ENCODE measurements at places on chromosomes 5 and 9. TPM values are rescaled to one million over a fixed set of nuclear protein-coding genes. Genes with fewer than 3 reads are reported as not detected.

The ABO gene
- total RNA-seq: not detected

The ADRA1B gene
- total RNA-seq: not detected

The ATP6V0E1 gene
- 109 TPM for total RNA-seq

The NIPBL gene
- total RNA-seq: 53.5 TPM

The ENG gene
- total RNA-seq: 4.2 TPM

The ZNF879 gene
- 3.9 TPM for total RNA-seq

The YIPF5 gene
- 34.2 TPM for total RNA-seq

The KLF9 gene
- 0.98 TPM for total RNA-seq

The PCDHB8 gene
- 0.92 TPM for total RNA-seq

The FBXO10 gene
- 15.4 TPM for total RNA-seq

GRCh38 chr5:122500245-122501088 lies 188.4 kb downstream of the SNCAIP start:
- DNase-seq: peak; percentile 54

GRCh38 chr5:17709011-17709710 lies 74.9 kb downstream of the TAF11L14 start:
- no peak for DNase-seq

DNA sequence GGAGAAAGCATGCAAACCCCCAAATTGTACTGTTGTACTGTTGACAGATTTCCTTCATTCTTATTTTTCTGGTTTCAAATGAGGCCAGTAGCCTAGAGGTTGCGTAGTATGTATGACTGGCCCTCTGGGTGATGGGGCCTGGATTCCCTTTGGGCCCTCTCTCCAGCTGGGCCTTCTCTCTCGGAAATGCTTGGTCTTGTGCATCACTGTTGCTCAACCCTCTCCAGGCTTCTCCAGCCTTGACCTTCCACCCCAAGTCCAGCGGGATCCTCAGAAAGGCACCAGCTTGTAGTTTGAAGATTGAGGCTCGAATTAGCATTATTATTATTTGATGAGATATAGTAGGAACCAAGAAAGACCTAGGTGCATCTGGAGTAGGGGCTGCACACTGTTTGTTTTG lies 87.0 kb downstream of the ANGPTL2 start:
- DNase-seq: no peak

DNA sequence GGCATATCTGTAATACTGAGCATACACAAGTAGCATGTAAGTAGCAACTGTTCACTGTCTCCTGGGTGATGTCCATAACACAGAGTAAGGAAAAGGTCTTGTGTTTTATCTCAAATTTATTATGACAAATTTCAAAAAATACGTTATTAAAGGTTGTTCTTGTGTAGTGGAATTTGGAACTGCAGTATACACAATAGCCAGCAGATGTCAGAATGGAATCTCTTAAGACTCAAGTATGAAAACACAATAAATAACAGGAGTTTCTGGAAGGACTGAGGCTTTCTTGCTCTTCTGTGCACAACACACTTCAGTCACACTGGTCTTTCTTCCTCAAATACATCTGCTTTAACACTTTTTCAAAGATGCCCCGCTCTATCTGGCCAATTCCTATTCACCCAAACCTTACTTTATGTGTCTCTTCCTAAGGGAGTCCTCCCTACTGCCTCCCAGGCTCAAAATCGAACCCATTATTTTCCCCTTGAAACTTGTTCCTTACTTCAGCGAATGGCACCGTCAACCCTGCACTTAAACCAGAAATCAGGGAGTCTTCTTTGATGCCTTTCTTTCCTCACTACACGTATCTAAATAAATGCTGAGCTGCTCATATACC lies 6.5 kb upstream of the FBXO10 start:
- DNase-seq: no peak

DNA sequence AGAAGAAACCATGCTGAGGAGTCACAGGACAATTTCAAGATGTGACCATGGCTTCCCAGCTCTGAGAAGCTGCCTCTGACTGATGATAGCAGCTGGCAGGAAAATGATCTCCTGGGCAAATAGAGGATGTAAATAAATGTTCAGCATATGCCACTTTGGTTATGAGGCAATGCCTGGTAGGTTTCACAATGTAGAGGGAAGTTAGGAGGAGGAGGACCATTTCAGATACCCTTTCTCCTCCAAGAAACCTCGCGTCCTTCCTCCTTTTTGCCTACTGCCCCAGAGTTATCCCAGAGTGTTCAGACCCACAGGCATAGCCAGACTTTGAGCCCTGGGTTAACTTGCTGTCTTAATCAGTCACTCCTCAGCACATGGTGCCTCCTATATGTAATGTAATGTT lies 541.6 kb upstream of the DAP start:
- DNase-seq: no peak

DNA sequence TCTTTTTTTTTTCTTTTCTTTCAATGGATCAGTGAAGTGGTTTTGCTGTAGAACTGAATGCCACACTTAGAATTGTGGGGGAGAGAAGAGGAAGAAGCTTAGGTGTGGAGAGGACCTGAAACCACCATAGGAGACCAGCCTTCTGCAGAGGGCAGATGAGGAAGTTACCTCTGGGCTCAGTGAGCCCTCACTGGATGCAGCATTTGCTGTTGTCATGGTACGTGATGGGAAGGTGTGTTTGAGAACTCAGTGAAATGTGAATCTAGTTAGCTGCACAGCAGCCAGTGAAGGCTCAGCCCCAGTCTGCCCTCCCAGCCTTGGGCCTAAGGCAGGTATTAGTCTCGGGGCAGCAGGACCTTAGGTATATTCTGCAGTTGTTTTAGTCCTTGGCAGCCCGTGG lies 17.5 kb downstream of the CYFIP2 start:
- no peak for DNase-seq

DNA sequence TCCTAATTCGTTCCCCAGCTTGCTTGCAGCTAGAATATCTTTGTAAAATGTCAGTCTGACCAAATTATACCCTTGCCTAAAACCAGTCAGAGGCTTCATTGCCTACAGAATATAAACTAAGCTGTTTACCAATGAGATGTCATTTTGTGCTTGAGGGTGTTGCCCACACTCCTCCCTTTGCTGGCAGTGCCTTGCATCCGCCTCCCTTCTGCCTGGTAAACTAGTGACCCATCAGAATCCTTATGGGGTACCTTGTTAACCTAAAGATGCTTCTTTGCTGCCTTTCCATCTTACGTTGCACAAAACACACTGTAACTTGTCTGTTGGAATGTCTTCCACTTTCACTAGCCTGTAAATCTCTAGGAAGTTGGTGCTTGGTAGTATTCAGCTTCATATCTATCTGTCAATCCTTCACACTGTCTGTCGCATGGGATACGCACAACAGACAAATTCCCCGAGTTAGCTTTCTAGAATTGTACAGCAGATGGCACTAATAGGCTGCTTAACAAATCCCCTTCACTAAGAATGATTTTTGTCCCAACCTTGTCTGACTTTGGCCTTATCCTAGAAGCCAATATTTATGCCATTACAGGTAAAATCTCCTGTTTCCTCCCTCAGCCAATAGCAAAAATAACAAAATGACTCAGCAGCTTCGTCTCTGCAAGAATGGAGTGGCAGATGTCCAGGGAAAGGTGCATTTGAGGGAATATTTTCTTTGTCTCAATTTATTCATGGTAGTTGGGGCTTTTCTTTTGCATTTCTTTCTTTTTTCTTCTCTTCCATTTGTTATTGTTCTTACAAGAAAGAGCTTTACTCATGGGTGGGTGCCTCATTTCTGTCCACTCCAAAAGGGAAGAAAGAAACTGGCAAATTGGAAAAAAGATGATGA lies 3.0 kb downstream of the NUDT2 start:
- DNase-seq: no peak

- DNase-seq: no peak
Measured at GRCh38 chr5:96721351-96721977, 59.3 kb downstream of the CAST start.

DNA sequence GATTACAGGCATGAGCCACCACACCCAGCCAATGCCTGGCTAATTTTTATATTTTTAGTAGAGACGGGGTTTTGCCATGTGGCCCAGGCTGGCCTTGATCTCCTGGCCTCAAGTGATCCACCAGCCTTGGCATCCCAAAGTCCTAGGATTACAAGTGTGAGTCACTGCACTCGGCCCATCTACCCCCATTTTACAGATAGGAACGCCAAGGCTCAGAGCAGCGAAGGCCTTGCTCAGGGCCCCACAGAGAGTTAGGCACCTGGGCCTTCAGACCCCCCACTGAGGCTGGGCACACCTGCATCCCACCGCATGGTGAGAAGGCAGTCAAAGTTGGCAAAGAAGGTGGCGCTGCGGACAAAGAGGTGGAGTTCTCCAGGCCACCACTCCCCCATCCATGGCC lies 143.1 kb downstream of the GAPVD1 start:
- DNase-seq: no peak

- peak; percentile 80 for DNase-seq
Measured at GRCh38 chr5:155004138-155004744, 9.3 kb upstream of the KIF4B start.

DNA sequence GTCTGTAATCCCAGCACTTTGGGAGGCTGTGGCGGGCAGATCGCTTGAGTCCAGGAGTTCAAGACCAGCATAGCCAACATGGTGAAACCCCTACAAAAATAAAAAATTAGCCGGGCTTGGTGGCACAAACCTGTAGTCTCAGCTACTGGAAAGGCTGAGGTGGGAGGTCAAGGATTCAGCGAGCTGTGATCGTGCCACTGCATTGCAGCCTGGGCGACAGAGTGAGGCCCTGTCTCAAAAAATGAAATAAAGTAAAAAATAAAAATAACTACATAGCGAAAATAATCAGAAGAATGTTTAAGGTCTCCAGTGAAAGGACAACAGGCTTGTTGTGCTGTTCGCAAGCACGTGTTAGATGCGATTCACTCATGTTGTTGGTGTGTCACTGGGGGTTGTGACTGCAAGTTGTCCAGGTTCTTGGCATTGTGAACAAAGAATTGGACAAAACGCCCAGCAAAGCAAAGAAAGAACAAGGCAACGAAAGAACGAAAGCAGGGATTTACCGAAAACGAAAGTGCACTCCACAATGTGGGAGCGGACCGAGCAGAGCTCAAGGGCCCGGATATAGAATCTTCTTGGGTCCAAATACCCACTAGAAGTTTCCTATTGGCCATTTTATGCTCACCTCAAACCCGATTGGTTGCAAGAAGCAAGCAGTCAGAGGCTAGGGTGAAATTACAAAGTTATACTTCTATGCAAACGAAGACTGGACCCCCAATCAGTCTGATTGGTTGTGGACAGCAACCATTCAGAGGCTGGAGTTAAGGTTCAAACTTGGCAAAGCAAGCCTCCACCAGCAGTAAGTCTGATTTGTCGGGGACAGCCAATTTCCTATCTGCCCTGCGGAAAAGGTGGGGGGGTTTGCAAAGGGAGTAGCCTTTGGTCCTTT lies 844 bp upstream of the MCCC2 start:
- DNase-seq: no peak

DNA sequence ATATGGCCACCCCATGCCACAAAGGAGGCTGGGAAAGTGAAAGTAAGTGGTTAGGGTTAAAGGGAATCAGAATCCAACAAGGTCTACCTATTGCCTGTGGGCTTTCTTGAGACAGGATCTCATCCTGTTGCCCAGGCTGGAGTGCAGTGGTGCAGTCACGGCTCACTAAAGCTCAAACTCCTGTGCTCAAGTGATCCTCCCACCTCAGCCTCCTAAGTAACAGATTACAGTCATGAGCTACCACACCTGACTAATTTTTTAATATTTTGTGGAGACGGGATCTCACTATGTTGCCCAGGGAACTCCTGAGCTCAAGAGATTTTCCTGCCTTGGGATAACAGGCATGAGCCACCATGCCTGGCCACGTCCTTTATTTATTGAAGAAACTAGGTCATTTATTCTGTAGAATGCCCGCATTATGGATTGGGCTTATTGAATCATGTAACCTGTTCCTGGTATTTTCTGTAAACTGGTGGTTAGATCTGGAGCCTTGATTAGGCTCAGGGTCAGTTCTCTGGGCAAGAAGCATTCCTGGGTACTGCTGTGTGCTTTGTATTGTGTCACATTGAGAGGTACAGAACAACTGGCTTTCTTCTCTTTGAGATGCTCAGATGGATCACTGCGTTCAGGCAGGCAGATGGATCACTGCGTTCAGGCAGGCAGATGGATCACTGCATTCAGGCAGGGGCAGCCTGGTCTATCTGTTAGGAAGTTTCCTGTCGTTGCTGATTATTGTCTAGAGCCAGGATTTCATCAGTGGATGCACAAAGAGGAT lies 41.6 kb downstream of the ERGIC1 start:
- DNase-seq: no peak

DNA sequence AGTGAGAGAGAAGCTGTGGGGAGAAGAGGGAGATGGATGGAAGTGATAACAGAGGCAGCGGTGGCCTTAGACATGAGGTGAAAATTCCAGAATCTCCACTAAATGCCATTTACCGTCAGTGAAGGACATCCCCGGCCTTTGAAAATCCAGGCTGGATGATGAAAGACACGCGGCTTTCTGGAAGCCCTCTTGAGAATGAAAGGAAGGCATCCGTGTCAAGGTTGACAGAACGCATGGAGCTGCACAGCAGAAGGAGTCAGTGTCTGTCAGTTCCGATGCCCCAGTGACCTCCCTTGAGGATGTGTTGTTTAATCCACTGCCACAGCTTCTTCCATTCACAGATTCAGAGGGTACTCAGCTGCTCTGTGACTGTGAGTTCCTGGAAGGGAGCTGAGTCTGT lies 114.9 kb downstream of the ICE1 start:
- no peak for DNase-seq

DNA sequence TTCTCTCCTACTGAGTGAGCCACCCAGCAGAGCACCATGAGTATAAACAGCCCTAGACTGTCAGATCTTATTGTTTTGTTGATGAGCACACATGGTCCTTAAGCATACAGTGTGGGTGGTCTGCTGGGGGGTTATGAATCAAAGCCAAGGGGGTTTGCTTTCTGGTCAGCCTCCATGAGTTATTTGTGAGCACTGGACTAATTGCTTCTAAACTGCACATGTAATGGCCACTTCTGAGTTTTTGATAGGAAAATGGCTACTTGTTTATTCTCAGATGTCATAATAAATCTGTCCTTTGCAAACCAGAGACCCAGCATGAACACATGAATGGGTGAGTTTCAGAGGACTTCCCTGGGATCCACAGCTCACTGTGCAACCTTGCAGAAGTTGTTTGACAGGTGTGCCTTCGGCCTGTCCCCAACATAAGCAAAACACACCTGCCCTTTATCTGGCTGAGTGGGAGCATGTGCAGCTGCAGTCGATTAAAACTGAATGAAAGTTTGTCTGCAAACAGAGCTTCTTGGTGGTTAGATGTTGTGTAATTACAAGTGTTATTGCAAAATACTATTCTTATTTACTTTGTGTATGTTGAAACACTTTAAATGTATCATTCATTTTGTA lies 35.9 kb downstream of the MAMDC2 start:
- no peak for DNase-seq

DNA sequence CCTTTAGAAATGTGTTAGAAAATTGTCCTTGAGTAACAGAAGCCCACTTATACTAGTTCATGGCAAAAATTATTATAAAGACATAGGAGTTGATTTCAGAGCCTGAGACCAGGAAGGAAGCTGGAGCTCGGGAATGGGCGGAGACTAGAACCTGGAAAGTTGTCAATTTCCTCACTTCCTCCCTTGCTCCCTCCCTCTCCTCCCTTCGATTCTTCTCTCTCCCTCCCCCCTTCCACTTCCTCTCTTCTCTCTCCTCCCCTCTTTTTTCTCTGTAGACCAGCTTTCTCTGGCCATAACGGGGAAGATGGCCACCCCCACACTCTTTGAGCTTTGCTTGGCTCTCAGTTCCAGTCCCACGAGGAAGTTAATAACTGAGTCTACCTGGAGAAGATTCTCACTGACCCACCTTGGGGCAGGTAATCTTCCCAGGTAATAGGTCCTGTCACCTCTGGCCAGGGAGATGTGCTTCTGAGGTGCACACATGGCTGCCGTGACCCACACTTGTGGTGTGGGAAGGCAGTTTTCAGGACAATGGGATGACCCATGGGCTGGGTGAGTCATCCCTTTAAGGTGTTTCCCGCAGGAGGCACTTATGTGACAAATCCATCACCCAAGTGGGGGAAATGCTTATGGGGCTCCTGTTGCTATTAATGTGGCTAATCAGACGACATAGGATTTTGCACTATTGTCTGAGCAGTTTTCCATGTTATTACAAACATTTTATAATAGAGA lies 78.7 kb downstream of the HSPA4 start:
- DNase-seq: no peak
